Naive B cell (primary cell): ENCODE measurements at places on chromosomes 11 and 22.

- DNase-seq = no peak
Measured at GRCh38 chr22:26702906-26703830, 45.8 kb downstream of the MIAT start.

DNA sequence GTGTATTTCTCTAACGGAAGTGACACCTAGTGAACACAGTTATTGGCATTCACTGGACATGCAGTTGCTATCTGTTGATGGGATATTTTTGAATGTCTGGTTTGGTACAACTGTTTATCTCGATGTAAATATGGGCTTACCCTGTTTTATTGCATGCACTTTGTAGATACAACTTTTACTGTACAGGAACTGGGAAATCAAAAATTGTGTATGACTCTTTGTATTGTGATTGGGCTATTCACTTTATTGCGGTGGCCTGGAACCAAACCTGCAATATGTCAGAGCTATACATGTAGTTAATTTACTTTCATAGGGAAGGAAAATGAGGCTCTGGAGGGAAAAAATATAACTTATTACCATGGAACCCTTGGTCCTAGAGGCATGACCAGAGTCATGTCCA, 380.7 kb upstream of the KIRREL3 start:
- no peak for DNase-seq

GRCh38 chr22:44557064-44557748, 59.2 kb upstream of the RTL6 start:
- no peak for DNase-seq

- DNase-seq = no peak
Measured at GRCh38 chr11:128528294-128528693, 59.1 kb downstream of the ETS1 start.
